ENCODE measurements at places on chromosomes 2 and 18.

GRCh38 chr2:207341112-207341750, 175.5 kb upstream of the KLF7 start:
- no peak for DNase-seq

- no peak for DNase-seq
Measured at GRCh38 chr2:168767258-168767657, 35.2 kb upstream of the NOSTRIN start.

DNA sequence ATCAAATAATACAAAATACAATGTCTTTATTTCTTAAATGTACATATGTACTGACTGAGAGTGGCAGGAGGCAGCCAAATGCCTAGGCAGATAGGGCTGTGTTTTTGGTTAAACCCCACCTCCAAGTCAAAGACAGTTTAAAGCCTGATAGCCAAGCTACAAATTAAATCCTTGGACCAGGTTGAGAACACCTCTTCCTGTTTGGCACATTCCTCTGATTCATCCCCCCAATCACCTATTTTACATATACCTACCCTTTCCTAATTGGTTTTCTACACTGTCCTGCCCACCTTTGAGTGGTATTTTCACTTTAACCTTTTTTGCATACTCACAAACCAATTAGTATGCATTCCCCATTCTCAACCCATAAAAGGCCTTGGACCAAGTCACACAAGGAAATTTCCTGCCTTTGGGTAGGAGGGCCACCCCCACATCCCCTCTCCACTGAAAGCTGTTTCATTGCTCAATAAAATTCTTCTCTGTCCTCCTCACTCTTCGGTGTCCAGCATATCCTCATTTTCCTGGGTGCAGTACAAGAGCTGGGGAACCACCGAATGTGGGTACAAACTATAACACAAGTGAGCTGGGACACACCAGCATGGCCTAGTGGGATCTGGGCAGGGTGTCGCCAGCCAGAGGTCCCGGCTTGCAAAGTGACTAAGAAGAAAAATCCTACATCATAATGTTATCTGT, 149.1 kb downstream of the UBE2E3 start:
- no peak for DNase-seq

GRCh38 chr18:36511791-36512352, 214.4 kb downstream of the FHOD3 start:
- DNase-seq: no peak

DNA sequence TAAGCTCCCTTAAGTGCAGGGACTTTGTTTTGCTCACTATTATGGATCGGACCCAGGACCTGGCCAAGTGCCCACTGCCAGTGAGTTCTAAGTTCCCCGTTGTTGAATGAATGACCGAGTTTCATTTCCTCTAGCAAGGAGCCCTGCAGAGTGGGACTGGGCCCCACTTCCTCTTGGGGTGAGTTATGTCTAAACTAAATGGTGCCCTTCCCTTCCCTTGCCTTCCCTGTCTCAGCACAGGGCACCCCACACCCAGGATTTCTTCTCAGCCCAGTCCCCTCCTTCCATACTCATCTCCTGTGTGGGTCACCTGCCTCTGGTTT, 195.3 kb upstream of the HS6ST1 start:
- DNase-seq: no peak

DNA sequence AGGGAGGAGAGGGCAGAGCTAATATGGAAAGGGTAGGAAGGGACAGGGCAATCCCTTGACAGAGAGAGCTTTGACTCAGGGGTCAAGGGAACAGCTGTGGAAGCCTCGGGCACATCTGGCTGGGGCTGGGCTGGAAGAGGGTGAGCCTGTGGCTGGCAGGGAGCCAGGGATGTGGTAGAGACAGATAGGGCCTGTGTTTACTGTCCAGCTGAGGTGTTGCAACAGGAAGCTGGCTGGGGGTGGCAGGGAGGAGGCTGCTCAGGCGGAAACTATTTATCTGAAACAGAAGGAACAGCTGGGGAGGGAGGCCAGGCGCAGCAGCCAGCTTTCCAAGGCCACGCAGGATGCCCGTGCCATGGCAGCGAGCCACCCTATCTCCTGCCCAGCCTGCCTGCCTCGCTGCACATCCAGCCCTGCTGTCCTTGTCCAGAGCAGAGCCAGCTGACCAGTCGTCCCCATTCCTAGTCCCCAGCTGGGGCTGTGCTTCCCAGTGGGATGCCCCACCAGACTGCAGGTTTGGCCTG, 264.7 kb downstream of the CYP26B1 start:
- DNase-seq: peak; percentile 54

DNA sequence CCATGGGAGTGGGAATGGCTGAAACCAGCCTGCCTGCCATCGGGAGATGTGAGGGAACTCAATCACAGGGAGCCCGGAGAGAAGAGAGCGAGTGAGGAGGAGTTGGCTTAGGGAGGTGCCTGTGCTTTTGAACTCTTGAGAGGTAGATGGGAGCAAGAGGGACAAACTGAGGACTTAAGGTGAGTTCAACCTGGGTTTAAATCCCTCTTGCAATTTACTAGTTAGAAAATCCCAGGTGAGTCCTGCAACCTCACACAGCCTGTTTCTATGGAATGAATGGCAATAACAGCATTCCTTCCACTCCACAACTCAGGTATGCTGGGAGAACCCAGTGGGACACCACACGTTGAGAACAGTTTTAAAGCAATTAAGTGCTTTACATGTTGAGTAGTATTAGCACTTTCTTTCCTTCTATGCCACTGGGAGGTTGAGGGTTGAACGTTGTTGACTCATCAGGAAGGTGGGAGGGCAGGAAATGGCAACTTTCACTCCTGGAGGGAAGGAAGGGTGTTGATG, 57.3 kb downstream of the VIT start:
- DNase-seq: no peak

- no peak for DNase-seq
Measured at GRCh38 chr2:97662386-97662894, 1.4 kb downstream of the ACTR1B start.

- no peak for DNase-seq
Measured at GRCh38 chr2:148926981-148927401, 52.0 kb downstream of the KIF5C start.

- DNase-seq: no peak
Measured at GRCh38 chr2:95333056-95333455, 35.9 kb downstream of the KCNIP3 start.

DNA sequence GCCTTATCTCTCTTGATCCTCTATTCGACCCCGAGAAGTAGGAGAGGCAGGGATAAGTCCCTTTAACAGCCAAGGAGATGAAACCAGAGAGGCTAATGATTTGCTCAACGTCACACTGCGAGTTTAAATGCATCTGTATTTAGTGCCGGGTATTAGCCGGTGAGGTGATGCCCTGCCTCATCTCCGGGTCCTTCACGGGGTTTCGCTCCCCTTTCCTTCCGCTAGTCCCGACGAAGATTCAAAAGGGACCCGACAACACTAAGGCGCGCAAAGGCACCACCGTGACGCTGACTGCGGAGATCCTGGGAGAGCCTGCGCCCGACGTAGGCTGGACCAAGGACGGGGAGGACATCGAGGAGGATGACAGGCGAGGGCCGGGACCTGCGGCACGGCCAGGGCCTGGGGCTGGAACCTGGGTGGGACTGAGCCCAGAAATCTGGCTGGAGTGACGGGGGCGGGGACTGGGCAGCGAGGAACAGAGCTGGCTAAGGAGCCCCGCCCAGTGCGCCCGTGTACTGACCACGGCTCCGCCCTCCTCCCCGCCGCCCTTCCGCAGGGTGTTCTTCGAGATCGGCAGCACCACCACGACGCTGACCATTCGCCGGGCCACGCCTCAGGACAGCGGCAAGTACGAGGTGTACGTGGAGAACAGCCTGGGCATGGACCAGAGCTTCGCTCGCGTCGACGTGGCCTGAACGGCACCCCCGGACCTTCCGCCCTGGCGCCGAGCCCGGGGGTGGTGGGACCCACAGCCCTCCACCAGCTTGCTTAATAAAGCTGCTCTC, 1.0 kb upstream of the GMPPA start:
- DNase-seq: peak; percentile 50

DNA sequence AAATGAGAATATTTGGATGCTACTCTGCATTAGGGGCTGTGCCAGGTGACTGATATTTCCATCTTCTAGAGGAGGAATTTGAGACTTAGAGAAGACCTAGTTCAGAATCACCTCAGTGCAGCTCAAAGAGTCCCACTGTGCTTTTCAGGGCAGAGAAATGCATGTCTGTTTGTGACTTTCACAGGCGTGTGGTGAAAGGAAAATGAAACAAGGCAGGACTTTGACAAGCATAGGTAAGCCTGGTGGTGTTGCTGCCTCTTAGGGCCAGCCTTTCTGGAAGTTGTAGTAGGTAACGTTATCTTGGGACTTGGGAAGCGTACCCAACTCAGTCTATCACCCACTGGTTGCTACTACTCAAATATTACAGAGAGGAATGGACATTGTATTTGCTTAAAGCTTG, 2.6 kb downstream of the GPR39 start:
- DNase-seq: no peak

GRCh38 chr18:13625355-13625754, 101.0 kb downstream of the FAM210A start:
- no peak for DNase-seq

- DNase-seq: no peak
Measured at GRCh38 chr2:155947069-155947468, 385.5 kb downstream of the NR4A2 start.

DNA sequence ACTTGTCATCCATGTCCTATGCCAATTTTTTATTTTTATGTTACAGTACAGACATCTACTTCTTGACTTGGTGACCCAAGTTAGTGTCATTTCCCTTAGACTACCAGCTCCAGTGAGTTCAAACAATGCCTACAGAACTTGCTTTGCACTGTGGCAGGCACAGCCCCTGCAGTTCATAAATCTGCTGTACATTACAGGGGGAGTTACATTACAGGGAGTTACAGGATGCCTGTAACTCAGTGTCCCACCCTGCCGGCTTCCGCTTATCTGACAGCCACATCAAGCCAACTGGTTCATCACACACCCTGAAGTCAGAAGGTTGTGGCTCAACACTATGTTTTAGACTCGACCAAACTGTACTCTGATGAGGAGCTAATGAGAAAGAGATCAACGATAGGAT, 7.8 kb upstream of the NPAS2 start:
- peak; percentile 74 for DNase-seq

GRCh38 chr2:234025466-234025865, 25.0 kb upstream of the SPP2 start:
- no peak for DNase-seq

DNA sequence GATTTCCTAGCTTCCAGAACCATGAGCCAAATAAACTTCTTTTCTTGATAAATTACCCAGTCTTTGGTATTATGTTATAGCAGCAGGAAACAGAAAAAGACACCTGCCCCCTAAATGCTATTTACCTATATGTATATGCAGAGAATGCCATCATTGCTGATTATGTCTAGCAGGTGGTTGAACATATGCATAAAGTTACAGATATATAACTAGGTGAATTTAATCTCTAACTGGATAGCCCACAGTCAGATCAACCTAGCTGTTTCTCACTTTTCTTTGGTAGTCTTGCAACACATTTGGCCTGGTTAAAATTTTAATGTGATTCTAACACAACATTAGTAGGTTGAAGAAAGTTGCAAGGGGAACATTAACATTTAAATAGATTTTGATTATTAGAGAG, 7.1 kb upstream of the CERS6 start:
- DNase-seq: no peak

GRCh38 chr2:108587621-108588020, 53.4 kb downstream of the LIMS1 start:
- peak; percentile 92 for DNase-seq

DNA sequence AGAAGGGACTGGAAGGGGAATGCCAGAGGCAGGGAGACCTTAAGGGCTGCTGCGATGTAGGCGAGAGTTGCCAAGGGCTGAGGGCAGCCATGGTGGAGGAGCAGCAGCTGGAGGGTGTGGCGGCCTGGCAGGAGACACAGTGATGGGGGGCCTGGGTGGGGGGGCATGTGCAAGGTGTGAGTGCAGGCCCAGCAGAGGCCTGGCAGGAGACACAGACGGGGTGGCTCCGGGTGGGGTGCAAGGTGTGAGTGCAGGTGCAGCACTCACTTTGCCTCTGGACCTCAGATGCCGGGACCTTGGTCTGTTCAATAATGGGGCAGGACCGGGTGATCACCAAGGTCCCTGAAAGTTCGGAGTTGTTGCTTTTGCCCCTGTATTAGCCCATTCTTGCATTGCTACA, 76.2 kb upstream of the ODC1 start:
- no peak for DNase-seq

DNA sequence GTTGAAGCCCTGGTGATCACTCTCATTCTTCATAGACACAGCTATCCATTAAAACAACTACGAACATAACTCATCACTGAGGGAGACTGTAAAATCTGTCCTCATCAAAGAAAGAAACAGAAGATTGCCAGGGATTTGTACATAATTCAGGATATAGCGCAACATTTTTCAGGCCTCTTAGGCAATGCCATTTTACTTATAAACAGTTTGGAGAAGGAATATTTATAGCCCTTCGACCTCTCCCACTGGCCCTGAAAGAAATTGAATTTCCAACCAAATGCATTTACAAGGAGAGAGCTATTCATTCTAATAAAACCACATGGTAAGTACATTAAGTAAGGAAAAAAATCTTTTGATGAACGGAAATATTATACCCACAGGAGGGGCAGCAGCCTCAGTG, 295.0 kb downstream of the RAD51AP2 start:
- DNase-seq: no peak

GRCh38 chr2:172446474-172447063, 19.2 kb downstream of the ITGA6 start:
- no peak for DNase-seq

DNA sequence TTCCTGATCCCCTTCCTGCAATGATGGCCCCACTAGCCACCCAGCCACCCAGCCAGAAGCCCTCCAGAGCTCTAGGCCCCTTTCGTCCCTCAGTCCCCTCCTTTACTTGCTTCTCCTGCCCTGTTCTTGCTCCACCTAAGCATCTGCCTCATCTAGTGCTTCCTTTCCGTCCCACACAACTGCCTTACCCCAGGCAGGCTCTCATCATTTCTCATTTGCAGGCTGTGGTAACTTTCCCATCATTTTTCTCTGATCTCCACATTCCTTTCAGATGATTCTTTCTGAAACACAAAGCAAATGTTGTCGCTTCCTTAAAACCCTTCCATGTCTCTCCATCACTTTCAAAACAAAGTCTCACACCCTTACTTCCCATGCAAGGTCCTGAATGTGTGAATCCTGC, 459.8 kb downstream of the METTL4 start:
- DNase-seq: no peak
